ENCODE measurements at places on chromosomes 5 and 9. TPM values are rescaled to one million over a fixed set of nuclear protein-coding genes. Genes with fewer than 3 reads are reported as not detected.
A peak's percentile ranks its signal among the peaks of the same experiment; 100 is the strongest.

DNA sequence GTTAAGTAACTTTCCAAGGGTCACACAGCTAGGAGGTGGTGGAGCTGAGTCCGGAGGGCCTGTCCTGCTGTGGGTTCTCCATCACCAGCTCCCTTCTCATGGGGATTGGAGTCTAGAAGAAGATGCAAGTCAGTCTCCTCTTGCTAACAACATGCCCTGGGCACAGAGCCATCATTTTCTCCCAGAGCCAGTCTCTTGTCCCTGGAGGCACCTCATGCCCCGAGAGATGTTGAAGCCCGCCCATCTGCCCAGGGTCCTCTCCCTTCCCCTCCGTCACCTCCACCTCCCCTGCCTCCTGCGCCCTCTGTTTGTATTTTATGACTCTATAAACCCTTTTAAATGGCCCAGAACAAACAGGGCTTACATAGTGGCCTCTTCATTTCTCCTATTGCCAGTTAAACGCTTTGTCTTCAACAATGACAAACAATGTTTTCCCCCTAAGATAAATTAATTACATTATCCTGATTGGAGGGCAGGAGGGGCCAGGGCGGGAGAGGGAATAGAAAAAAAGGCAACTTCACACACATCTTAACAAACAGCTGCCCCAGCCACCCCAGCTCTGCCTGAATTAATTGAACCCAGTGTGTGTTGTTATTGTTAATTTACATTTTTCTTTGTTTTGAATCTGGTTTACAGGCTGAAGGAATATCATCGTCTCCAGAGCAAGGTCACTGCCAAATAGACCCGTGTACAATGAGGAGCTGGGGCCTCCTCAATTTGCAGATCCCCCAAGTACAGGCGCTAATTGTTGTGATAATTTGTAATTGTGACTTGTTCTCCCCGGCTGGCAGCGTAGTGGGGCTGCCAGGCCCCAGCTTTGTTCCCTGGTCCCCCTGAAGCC lies 55.8 kb downstream of the ASS1 start:
- no peak for DNase-seq

- no peak for DNase-seq
These were observed 155.8 kb upstream of the GRAMD2B start for GRCh38 chr5:126267438-126267837.

DNA sequence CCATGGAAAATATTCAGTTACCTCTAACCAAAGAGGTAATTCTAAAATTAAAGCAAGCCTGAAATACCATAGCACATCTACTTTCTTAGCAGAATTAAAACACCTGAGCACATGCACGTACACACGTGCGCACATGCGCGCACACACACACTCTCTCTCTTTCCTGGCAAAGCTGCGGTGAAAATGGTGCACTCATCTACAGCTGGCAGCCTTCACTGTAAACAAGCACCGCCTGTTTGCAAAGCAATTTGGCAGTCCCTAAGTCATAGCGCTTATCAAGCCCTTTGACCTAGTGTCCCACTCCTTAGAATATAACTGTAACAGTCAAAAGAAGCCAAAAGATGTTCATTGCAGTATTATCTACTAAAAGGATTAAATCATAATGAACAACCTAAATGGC lies 278.7 kb downstream of the DENND1A start:
- no peak for DNase-seq

DNA sequence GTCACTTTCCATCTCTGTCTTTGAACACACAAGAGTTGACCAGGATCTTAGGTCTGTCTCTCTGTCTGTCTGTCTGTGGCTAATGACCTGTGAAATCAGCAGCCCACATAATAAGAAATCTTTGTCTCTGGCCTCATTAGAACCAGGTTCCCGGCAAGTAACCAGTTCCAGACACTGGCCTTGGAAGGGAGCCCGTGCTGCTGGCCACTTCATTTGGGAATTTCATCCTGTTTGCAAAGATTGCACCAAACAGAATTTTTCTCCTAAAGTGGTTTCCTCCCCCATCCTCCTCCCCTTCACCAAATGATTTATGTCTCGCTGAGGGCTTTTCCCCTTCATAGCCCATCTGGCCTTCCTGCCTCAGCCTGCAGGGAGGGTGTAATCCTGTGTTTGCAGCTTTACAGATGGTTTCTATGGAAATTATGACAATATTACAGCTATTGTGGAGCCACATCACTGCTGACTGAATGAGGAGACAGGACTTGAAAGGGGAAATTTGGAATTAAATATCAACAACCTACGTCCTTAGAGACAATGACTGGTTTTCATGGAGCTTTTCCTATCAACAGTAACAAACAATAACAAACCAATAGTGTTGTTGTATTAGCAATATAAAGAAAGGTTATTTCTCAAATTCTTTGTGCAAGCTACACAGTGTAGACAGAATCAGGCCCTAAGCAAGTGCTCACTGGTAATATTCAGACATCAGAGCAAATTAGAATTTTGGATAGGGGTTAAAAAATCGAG lies 25.7 kb downstream of the DPYSL3 start:
- no peak for DNase-seq

DNA sequence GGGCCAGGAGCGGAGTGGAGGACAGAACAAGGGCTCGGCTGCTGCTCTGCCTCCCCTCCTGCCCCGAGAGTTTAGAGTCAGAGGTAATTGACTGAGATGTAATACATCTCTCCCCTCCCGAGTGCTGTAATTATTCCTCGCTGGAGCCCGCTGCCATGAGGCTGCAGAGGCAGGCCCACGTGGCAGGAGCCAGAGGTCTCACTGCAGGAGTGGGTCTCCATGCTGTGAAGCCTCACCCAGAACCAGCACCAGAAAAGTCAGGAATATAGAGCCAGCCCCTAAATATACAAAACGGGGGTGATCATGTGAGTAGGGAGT lies 2.5 kb downstream of the FAM163B start:
- peak; percentile 35 for DNase-seq

DNA sequence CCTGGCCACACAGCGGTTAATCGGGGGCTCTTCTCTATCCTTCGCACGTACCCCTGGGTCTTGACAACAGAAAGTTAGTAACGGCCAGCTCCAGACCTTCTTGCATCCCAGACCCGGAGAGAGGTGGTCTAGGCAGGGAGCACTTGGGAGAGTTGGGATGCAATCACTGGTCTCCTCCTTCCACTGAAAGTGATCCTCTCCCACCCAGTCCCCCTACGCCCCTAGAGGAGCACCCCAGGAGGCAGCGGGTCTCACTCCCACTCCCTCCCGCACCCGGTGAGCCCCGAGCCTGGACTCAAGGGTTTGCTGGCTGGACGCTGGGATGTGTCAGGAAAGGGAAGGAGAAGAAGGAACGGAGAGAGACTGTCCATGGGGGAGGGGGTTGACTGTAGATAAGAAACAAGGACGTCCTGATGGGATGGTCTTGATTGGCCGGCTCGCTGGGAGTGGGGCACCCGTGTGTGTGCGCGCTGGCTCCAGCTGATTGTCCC lies 2.0 kb downstream of the RORB start:
- peak; percentile 46 for DNase-seq

DNA sequence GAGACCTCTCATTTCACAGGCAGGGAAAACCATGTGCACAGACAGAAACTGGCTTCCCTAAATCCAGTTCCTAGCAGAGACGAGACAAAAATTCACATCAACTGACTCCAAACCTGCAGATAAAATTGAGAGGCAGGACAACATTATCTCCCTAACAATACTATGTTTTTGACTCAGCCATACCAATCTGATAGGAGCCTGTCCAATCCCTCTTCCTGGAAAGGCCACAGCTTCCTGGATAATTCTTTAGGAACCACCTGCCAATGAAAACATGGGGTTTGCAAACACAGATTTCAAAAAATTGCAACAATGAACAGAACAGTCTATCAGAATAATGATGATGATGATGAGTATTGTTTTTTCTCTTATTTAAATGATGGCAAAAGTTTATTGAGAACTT lies 22.4 kb downstream of the SH3TC2 start:
- no peak for DNase-seq

DNA sequence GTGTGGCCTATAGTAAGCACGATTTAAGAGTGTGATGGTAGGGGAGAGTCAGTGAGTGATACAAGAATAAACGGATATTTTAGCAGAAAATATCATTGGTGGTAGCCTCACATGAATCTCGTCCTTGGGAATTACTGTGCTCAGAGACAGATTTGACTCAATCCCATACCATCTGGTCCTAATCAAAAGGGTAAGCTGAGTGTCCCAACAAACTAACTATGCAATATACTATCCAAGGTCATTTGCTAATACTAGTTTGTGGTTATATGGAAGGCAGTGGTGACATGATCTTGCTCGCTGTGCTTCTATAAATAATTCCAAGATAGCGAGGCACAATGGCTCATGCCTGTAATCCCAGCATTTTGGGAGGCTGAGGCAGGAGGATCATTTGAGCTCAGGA lies 103.2 kb downstream of the TRPM6 start:
- DNase-seq: no peak

GRCh38 chr5:14676320-14676719 lies 11.8 kb downstream of the OTULIN start:
- no peak for DNase-seq

DNA sequence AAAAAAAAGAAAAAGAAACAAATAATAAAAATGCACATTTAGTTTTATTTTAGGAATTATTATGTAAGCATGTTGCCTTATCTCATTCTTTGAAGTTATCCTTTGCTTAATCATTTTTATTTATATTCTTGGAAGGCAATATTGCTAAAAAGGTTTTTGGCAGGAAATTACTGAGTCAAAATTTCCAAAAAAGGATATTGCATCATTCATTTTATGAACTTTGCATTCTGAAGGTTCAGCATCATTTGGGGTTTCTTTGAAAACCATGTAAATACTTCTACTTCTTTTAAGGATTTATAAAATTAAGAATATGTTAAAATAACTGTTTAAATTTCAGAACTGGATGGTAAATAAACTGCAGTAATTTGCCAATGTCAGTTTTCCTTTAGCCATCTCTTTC lies 94.2 kb upstream of the CTNND2 start:
- no peak for DNase-seq

DNA sequence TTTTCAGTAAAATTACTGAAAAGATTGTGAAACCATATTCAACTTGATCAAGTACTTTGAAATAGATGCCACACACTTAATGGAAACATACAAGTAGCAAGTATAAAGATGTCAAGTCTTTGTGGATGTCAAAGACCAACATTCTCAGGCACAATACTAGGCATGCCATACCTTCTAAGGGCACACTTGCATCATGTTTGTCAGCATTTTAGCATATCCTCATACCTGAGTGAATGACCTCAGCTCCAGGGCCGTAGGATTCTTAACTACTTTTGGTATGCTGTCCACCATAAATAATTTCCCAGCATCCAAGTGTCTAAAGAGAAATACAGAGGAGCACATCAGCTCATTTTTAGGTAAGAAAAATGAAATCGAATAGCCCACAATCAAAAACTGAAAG lies 86.4 kb downstream of the FREM1 start:
- no peak for DNase-seq

DNA sequence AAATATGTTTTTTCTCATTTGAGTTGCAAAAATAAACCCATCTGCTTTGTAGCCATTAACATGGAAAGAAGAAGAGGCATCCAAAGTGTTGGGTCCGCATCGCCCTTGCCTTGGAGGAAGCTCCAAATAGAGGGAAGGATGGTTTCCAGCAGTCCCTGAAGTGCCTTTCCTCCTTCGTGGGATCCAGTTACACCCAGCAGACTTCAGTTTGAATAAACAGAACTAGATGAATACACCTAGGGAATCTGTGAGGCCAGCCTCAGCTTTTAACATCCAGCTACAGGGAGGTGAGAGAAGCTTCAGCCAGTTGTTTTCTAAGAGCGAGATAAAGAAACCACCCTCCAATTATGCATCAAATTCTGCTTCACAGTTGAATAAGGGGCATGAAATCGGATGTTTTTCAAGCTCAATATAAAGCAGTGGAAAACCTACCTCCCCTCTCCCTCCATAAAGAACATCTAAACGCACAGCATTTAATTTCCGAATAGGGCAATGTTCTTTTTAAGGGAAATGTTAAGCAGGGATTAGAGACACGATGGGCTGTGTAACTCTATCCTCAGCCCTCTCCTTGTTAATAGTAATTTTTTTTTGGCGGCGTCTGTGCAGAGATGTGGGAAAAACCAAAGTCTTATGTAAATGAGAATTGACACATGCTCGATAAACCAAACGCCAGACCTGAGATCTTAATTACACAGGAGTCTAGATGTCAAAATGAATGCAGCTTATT lies 264.7 kb downstream of the SLIT3 start:
- DNase-seq: no peak

DNA sequence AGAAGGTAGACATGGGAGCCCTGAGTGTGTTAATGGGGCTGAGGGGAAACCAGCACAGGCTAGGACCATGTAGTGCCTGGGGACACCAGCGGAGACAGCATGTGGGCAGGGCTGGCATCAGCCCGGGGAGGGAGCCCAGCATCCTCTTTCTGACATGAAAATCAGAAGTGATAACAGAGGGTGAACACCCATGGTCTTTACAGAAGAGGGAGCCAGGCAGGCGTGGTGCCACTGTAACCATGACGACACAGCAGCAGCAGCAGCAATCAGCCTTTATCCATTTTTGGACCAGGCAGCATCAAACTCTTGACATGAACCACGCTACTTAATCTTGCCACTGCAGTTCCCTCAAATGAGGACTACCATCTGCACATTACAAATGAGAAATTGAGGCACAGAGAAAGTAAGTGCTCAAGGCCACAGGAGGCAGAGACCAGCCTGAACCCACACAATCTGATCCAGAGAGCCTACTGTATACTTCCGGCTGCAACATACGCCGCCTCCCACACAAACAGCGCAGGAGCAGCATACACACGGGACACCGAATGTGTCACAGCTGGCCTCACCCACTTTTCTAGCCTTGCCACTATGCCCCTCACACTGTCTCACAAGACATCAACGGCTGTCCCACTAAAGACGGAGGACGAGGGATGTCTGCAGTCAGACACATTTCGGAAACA lies 23.8 kb downstream of the CAMSAP1 start:
- DNase-seq: no peak

DNA sequence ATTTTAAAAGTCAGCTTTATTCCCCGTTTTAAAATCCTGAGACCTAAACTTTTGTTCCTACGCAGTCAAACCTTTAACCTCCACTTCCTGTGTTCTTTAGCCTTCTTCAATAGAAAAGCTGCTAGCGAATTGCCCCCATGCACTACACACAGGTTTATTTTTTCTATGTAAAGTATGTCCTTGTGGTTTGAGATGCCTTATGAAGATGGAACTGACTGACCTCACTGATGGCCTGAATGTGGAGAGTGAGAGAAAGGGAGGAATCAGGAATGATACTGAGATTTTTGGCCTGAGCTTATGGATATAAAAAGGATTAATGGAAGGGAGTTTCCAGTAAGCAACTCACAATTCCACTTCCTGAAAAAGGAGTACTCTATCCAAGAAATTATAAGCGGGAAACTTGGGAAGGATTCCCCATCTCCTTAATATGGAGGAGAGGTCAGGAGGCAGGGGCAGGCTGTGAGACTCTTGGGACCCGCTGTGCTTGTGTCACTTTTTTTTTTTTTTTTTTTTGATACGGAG lies 89.5 kb downstream of the UGCG start:
- DNase-seq: no peak

DNA sequence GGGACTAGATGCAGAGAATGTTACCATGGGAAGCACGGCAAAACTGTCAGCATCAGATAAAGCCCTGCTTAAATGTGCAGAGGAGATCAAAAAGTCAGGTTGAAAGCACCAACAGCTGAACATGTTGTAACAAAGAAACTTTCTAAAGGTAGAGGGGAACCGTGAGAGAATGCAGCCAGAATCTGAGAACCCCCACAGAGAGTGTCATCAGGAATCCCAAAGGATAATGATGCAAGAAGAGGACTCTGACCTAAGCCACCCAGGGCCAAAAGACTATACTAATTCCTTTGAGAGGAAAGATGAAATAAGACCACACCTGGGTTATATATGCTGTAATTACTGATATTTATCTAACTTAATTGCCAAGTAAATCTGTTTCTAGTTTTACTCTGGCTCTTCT lies 116.6 kb downstream of the PCSK1 start:
- no peak for DNase-seq

FREM1 gene
- polyA plus RNA-seq: 17.0 TPM

IL7R gene
- polyA plus RNA-seq: 0.34 TPM

PROB1 gene
- 1.5 TPM for polyA plus RNA-seq

All from kidney (tissue), 22 donors.